Activated CD8-positive, alpha-beta memory T cell treated with anti-CD3 and anti-CD28 coated beads for 1 hour (primary cell): ENCODE measurements at places on chromosomes 6 and 20.

DNA sequence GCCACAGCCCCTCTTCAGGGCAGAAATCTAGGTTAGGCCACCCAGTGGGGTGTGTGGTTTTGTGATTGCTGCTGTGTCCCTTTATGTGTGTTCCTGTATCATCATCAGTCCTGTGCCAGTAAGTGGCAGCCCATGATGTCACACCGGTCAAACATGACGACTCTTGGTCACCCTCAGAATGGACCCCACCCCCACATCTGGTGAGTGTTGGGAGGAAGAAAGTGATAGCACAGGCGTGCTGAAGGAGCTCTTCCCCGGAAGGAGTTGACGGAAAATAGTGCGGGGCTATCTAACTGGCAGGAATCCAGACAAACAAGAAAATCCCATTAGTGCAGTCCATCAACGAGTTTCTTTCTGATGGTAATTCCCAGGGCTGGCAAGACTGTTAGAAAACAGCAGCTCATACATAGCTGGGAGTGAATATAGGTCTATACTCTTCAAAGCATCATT lies 33.4 kb upstream of the IL17A start:
- no peak for DNase-seq

GRCh38 chr6:5203546-5203945 lies 57.2 kb downstream of the LYRM4 start:
- no peak for DNase-seq

GRCh38 chr6:148074291-148074690 lies 268.3 kb upstream of the SASH1 start:
- no peak for DNase-seq

DNA sequence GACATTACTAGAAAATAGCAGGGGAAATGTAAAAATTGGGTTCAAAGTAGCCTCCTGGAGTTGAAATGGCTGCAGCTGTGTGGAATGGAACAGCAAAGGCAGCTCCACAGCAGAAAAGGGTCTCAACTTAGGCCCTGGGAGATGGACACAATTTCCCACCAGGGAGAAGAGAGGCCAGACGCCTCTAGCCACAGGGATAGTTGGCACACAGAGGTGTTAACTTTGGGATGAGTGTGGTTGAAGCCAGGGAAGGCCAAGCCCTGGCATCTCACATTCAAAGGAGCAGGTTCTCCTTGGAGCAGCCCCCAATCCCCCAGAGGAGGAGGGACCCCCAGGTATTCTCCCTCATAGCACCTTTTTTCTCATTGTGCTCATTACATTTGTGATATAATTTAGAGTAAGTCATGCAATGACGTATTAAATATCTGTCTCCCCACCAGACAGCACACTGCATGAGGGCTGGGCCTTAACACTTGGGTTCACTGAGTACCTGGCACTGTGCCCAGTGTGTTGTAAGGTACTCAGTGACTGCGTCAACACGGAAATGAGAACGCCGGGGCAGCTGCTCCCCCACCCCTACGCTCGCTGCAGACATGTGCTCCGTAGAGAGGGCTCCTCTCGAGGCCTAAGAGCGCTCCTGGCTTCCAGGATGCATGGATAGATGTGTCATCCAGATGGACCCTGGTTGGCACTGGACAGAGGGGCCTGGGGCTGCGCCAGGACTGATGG lies 76.0 kb upstream of the CD93 start:
- DNase-seq, result no peak

DNA sequence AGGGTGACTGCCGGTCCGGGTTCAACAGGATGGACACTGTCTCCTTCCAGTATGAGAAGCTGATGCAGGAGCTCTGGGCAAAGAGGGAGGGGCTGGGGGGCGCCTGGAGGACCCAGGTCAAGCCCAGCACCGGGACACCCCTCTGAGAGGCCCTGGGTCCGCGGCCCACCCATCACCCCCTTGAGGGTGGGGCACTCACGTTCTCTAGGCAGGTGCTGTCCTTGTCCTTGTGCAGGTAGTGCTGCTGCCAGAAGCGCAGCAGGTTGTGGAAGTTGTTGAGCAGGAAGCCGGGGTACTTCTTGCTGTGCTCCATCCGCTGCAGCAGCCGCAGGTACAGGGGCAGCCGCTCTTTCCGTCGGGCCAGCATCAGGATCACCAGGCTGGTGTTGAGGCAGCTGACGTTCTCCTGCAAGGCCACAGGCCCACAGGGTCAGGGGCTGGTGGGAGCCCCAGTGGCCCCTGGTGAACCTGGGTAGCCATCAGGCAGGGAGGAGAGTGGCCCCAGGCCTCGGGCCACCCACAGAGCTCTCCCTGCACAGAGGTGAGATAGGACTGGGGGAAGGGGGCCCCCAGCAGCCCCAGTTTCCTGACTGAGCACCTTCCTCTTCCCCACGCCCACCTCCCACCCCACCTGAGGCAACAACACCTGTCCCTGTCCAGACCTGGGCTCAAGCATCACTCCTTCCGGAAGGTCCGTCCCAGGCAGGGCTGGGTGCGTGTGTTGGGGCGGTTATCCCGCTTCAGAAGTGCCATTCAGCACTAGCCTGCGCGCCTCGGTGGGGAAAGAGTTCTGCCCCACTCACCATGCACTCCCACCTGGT lies 47.8 kb downstream of the MYH7B start:
- no peak for DNase-seq

GRCh38 chr6:41371461-41371991 lies 36.1 kb downstream of the NCR2 start:
- no peak for DNase-seq

DNA sequence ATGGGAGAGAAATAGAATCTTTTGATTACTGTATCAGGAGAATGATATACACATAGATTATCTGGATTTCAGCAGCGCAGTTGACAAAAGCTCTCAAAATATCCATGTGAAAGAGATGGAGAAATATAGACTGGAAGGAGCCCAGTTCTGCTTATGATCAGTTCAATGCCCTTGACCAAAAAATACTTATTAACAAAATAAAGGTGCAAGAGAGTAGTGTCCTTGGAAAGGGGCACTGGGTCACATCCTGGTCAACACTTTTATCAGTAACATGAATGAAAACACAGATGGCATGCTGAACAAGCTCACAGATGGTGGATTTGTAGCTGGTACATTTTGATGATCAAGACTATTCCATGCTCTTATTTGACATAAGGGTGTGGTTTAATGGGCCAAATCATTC lies 63.9 kb upstream of the PLEKHG1 start:
- no peak for DNase-seq

- no peak for DNase-seq
Measured at GRCh38 chr6:131322125-131322524, 186.9 kb downstream of the AKAP7 start.

DNA sequence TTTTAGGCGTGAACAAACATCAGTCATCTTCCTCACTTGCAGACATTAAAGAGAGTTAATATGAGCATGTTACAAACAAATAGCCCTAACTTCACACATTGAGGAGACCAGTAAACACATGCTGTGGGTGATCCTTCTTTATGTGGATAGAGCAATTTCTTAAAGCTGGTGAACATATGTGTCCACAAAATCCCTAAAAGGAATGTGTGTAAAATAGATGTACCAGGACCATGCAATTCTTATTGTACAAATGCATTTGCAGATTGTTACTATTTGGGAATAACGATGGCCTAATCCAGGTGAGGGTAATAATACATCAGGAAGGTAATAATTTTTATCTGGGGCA lies 228.9 kb downstream of the ALDH8A1 start:
- no peak for DNase-seq

DNA sequence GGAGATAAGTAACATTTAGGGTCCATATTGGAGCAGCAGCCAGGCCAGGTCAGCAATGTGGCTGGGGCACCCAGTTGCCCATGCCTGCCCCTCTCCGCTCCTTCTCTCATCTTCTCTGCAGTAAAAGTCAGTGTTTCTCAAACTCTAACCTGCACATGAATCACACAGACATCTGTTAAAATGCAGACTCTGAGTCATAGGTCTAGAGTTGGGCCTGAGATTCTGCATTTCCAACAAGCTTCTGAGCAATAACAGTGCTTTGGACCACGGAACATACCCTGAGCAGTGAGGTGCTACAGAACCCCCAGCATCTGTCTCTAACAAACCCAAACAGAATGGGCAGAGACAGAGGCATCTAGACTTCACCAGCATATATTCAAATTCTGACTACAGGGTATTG lies 10.1 kb downstream of the PHF10 start:
- DNase-seq, result no peak

DNA sequence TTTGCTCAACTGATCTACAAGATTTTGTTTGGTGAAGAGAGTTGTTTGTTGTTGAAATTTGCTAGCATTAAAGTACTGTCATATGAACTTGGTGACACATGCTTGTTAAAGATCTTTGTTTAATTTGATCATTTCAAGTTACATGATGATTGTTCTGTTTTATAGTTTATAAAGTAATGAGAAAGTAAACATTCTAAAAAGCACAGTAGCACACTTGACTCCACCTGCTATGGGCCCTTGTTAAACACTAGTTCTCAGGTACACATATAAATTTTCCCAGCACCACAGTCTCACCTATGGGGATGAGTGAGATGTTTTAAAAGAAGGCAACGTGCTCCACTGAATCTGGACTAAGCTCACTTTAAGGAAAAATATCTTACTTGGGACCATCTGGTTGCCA lies 14.1 kb downstream of the MCHR2 start:
- DNase-seq, result no peak

GRCh38 chr6:45567879-45568278 lies 190.1 kb upstream of the SUPT3H start:
- no peak for DNase-seq

GRCh38 chr6:56840467-56841380 lies 114.2 kb upstream of the BEND6 start:
- no peak for DNase-seq

- DNase-seq, result no peak
Measured at GRCh38 chr6:11748591-11749210, 29.9 kb downstream of the ADTRP start.

- DNase-seq, result no peak
Measured at GRCh38 chr6:139701003-139701402, 326.6 kb upstream of the CITED2 start.

- no peak for DNase-seq
Measured at GRCh38 chr20:2133318-2134183, 31.9 kb downstream of the STK35 start.

GRCh38 chr20:53186635-53187034 lies 214.5 kb downstream of the TSHZ2 start:
- no peak for DNase-seq

DNA sequence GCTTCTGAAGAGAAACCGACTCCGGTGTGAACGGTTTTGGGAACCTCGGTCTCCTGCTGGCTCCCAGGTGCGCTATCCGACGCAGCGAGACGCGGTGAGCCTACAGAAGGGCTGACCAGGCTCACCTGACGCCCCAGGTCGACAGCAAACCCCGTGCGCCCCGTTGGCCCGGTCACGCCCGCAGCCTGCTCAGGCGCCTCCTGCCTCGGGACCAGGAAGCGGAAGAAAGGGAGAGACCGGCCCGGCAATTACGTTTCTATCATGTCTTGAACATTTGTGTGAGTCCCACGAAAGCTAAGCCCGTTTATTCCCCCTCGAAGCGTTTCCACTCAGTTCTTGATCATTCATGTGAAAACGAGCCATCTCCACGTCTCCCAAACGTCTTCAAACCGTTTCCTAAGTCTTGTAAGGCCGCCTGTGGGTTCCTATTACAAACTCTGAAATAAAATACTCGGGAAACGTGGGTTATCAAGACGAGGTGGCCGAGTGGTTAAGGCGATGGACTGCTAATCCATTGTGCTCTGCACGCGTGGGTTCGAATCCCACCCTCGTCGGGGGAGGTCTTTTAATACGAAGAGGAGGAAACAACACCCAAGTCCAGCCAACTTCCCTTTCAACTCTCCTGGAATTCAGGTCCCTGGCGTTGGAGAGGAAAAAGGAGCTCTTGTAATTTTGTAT lies 150.5 kb upstream of the PRSS16 start:
- no peak for DNase-seq

GRCh38 chr6:116529466-116530290 lies 15.8 kb downstream of the TRAPPC3L start:
- DNase-seq, result no peak

GRCh38 chr6:2876210-2877056 lies 26.7 kb downstream of the SERPINB9 start:
- DNase-seq, result no peak

DNA sequence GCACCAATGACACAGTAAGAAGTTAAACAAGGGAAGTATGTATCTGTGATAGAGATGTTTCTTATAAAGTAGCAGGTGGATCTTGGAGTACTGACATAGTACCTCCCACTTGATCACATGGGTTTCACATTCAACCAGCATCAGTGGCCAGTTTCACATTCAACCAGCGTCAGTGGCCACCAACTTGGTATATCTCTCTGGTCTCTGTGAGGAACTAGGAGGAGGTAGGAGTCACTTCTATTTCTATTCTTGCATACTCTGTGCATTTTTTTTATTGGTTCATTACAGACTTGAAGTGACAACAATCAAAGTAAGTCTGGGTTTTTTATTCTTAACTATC lies 200.3 kb upstream of the SIM1 start:
- DNase-seq, result no peak

GRCh38 chr6:123941855-123942254 lies 138.2 kb downstream of the NKAIN2 start:
- DNase-seq, result no peak

DNA sequence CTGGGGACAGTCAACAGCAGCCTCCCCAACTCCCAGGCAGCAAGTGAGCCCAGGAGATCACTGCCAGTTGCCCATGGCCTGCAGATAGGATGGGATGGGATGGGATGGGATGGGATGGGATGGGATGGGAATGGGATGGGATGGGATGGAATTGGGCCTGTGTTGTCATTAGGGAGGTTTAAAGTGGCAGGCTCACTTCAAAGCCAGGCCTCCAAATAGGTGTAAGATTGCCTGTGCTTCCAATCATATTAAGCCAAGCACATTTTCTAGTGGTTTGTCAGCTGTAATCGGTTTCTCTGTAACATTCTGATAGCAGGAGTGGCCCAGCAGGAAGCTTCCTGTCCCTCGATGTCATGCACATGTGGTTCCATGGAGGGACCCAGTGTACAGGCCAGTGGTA lies 82.7 kb upstream of the NXT1 start:
- no peak for DNase-seq

- DNase-seq, result no peak
Measured at GRCh38 chr20:20571068-20571780, 141.2 kb downstream of the RALGAPA2 start.

DNA sequence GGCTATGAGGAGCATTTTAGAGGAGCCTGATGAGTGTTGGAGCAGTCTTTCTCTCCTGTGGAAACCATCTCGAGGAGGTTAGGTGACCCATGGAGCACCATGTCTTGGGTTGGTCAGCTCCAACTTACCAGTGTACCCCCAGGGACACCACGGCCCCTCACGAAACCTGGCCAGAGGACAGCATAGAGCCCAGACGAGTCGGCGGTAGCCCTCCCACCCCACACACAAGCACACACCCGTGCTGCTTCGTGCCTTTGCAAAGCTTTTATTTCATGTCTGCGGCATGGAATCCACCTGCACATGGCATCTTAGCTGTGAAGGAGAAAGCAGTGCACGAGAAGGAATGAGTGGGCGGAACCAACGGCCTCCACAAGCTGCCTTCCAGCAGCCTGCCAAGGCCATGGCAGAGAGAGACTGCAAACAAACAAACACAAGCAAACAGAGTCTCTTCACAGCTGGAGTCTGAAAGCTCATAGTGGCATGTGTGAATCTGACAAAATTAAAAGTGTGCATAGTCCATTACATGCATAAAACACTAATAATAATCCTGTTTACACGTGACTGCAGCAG lies 53.6 kb downstream of the EZR start:
- DNase-seq, result no peak

DNA sequence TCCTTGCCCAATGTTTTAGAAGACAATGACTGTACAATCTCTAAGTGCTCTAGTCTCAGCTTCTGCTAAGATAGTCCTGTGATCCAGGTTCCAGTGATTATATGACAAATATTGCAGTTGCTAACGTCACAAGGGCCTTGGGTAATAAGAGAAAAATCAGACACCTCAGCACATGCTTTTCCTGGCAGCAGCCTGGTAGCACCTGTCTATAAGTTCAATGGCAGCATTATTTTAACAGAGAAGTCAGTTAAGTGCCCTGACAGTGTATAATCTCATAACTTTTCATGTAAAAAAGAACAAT lies 121.3 kb upstream of the BCLAF1 start:
- no peak for DNase-seq
